Caco-2 (cell line): ENCODE measurements at places on chromosomes 16 and 17. TPM values are rescaled to one million over a fixed set of nuclear protein-coding genes. Genes with fewer than 3 reads are reported as not detected.

DNA sequence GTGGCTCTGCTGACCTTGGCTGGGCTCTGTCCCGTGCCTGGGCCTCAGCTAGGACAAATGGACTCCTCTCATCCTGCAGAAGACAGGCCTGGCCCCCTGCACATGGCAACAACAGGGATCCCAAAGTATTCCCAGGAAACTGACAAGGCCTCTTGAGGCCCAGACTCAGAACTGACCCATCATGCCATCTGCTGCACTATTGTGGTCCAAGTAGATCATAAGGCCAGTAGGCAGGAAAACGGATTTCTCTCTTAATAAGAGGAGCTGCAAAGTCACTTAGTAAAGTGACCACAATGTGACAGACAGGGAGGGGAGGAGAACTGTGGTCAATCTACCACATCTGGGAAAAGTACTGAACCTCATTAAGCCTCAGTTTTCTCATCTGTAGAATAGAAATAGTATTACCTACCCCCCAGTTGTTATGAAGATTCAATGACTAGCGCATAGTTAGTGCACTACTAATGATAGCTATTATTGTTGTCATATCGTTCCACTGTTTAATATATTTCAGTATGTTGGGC, 62.1 kb upstream of the TNRC6A start:
- no peaks in the 10 kb centered on the region for H3K27me3 ChIP-seq
- H3K4me1 ChIP-seq = no peaks in the 10 kb centered on the region
- no peaks in the 10 kb centered on the region for H3K36me3 ChIP-seq
- H3K27ac ChIP-seq = no peak overlapping the region
- H3K4me3 ChIP-seq = no peak overlapping the region

GRCh38 chr16:50209546-50210265, 56.6 kb downstream of the TENT4B start:
- peaks cover 31% of the 10 kb centered on the region for H3K4me1 ChIP-seq
- no peaks in the 10 kb centered on the region for H3K27me3 ChIP-seq
- no peak overlapping the region for H3K4me3 ChIP-seq
- peak overlapping the region; percentile 69 for H3K27ac ChIP-seq
- peaks cover 3% of the 10 kb centered on the region for H3K36me3 ChIP-seq

DNA sequence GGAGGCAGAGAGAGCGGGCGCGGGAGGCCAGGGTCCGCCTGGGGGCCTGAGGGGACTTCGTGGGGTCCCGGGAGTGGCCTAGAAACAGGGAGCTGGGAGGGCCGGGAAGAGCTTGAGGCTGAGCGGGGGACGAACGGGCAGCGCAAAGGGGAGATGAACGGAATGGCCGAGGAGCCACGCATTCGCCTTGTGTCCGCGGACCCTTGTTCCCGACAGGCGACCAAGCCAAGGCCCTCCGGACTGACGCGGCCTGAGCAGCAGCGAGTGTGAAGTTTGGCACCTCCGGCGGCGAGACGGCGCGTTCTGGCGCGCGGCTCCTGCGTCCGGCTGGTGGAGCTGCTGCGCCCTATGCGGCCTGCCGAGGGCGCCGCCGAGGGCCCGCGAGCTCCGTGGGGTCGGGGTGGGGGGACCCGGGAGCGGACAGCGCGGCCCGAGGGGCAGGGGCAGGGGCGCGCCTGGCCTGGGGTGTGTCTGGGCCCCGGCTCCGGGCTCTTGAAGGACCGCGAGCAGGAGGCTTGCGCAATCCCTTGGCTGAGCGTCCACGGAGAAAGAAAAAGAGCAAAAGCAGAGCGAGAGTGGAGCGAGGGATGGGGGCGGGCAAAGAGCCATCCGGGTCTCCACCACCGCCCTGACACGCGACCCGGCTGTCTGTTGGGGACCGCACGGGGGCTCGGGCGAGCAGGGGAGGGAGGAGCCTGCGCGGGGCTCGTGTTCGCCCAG, 1.2 kb upstream of the CBX4 start:
- H3K27ac ChIP-seq = peak overlapping the region; percentile 91
- H3K4me3 ChIP-seq = peak overlapping the region; percentile 68
- no peaks in the 10 kb centered on the region for H3K27me3 ChIP-seq
- H3K4me1 ChIP-seq = peaks cover 51% of the 10 kb centered on the region
- peaks cover 4% of the 10 kb centered on the region for H3K36me3 ChIP-seq

GRCh38 chr17:50507871-50508572, at the start of gene MYCBPAP:
Gene MYCBPAP (plus strand): TSS chr17:50508439. CDS start chr17:50508675, 236 bp downstream.
- peak; percentile 90 for DNase-seq
- peak within 1 kb of the TSS; percentile 36 for H3K4me3 ChIP-seq
- H3K36me3 ChIP-seq = no peaks in the 10 kb centered on the region

- no peaks in the 10 kb centered on the region for H3K27me3 ChIP-seq
- H3K27ac ChIP-seq = no peak overlapping the region
- no peak for DNase-seq
- 0 out of 2 replicates have a peak, but pooled peaks cover 2% of the 10 kb centered on the region for H3K36me3 ChIP-seq
- peaks cover 8% of the 10 kb centered on the region for H3K4me1 ChIP-seq
- H3K4me3 ChIP-seq = no peak overlapping the region
Observed at GRCh38 chr17:2444382-2444781, 43.5 kb upstream of the MNT start.

GRCh38 chr17:50157891-50158290, 7.4 kb upstream of the PPP1R9B start:
- DNase-seq = no peak
- H3K4me1 ChIP-seq = peaks cover 13% of the 10 kb centered on the region
- H3K4me3 ChIP-seq = no peak overlapping the region
- no peaks in the 10 kb centered on the region for H3K36me3 ChIP-seq
- H3K27me3 ChIP-seq = no peaks in the 10 kb centered on the region

GRCh38 chr16:62363501-62363900, 327.3 kb upstream of the CDH8 start:
- DNase-seq = peak; percentile 1
- no peaks in the 10 kb centered on the region for H3K4me1 ChIP-seq
- no peak overlapping the region for H3K27ac ChIP-seq
- H3K36me3 ChIP-seq = no peaks in the 10 kb centered on the region
- no peaks in the 10 kb centered on the region for H3K27me3 ChIP-seq

TPSG1 gene
- not detected in 2 replicates for total RNA-seq

- no peak for DNase-seq
- no peaks in the 10 kb centered on the region for H3K27me3 ChIP-seq
- no peak overlapping the region for H3K27ac ChIP-seq
- H3K4me3 ChIP-seq = no peak overlapping the region
- H3K4me1 ChIP-seq = no peaks in the 10 kb centered on the region
Observed at GRCh38 chr17:67821871-67822367, 3.4 kb upstream of the BPTF start.

DNA sequence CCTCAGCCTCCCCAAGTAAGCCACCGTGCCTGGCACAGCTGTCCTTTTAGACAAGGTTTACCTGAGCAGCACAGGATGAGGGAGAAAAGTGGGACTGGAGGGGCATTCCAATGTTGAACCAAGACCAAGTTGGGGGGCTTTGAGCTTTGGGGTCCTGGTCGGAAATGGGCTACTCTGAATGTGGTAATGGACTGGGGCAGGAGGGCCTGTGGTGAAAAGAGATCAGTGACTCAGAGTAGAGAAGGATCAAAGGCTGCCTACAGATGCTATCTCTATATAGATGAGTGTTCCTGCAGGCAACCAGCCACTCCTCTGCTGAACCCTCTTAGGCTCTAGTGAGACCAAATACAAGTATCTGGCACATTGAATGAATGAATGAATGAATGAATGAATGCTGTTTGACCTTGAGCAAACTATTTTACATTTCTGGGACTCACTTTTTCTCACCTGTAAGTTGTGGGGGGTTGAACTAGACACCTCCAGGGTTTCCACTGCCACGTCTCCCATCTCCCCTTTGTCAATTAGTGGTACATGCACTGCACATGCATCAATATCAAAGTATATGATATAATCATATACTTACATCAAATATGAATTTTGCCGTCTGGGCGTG, 26.3 kb upstream of the ETV4 start:
- no peaks in the 10 kb centered on the region for H3K27me3 ChIP-seq
- H3K27ac ChIP-seq = no peak overlapping the region
- peaks cover 35% of the 10 kb centered on the region for H3K4me1 ChIP-seq
- H3K36me3 ChIP-seq = no peaks in the 10 kb centered on the region; the same call in 1 of the 2 replicates

- no peaks in the 10 kb centered on the region for H3K36me3 ChIP-seq
- H3K4me1 ChIP-seq = no peaks in the 10 kb centered on the region; the same call in 1 of the 2 replicates
- H3K27me3 ChIP-seq = no peaks in the 10 kb centered on the region
- DNase-seq = no peak
Observed at GRCh38 chr16:61818850-61819249, 217.4 kb downstream of the CDH8 start.

WFIKKN2 gene
- not detected in 2 replicates for total RNA-seq

DNA sequence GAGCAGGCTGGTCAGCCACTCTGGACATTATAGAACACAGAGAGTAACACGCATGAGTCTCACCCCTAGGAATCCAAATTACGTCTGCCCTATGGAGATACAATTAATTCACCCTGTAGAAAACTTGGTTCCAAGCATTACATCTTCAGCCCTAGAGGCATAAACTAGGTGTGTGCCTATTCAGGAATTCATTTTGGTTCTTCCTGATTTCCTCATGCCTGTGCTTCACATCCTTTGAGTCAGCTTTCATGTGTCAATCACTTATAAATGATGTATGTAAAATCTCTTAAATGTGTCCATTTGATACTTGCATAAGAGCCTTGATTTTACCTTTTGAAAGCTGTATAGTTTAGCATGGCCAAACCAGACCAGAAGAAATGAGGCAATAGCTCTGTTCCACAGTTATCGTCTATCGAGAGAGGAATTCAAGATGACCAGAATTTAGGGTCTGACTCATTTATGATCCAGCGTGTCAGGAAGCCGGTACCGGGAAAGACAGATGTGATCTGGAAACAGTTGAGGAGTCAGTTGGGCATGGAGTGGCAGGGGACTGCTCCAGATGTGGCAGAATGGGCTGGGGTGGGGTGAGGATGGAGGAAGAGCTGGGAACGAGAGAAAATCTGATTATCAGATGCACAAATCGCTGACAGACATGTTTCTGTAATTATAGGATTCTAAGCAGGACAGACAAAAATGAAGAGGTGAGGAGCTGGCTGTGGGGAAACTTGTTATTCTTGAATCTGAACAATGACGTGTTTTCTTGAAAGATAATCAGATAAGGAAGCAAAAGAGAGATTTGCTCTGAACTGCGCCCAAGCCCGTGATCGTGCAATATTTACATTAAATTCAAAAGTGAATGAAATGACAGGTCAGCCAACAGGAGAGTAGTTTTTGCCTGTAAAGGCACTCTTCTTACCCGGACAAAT, 76.7 kb downstream of the C16orf95 start:
- DNase-seq = no peak
- peaks cover 13% of the 10 kb centered on the region; the same call in 1 of the 2 replicates for H3K4me1 ChIP-seq
- peak overlapping the region; percentile 2; the same call in 1 of the 2 replicates for H3K4me3 ChIP-seq
- no peaks in the 10 kb centered on the region for H3K27me3 ChIP-seq
- H3K27ac ChIP-seq = peak overlapping the region; percentile 32

DNA sequence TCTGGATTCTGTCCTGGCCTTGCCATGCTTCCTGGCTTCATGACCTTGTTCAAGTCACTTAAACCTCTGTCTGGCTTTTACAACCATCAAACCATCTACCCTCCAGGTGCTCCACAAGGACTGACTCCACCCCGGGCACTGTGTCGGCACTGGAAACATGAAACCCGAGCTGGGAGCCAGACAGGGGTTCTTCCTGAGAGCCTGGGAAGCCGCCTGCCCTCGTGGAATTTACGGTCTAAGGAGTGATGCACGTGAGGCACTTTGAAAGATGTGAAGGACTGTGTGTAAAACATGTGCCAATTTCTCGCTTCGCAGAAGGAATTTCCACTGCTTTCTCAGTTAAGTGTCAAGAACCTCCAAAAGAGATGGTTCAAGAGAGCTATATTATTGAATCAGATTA, 11.6 kb downstream of the CDK5R1 start:
- DNase-seq = no peak
- H3K36me3 ChIP-seq = no peaks in the 10 kb centered on the region; the same call in 1 of the 2 replicates
- no peak overlapping the region for H3K27ac ChIP-seq

- no peaks in the 10 kb centered on the region for H3K27me3 ChIP-seq
- H3K36me3 ChIP-seq = no peaks in the 10 kb centered on the region
- H3K4me3 ChIP-seq = no peak overlapping the region
- peaks cover 11% of the 10 kb centered on the region; the same call in 1 of the 2 replicates for H3K4me1 ChIP-seq
Observed at GRCh38 chr16:81251871-81252270, 13.4 kb downstream of the BCO1 start.

- H3K4me1 ChIP-seq = peaks cover 42% of the 10 kb centered on the region
- peaks cover 7% of the 10 kb centered on the region for H3K36me3 ChIP-seq
- H3K27ac ChIP-seq = no peak overlapping the region
Observed at GRCh38 chr17:64499805-64500486, 3.1 kb upstream of the POLG2 start.

DNA sequence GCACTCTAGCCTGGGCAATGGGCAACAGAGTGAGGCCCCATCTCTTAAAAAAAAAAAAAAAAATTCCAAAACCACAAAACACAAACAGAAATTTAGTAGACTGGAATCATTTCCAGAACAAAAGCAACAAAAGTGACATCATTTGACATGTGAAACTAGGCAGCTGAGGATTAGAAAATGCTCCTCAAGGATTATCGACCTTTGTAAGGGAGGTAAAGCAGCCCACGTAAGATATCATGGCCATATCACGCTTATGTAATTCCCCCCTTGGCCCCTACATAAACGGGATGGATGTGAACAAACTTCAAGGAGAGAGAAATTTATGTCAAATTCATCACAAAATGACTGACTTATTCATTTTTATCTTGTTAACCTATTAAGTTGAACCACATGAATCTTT, 83.3 kb downstream of the WDR59 start:
- no peak overlapping the region for H3K27ac ChIP-seq
- H3K27me3 ChIP-seq = no peaks in the 10 kb centered on the region
- H3K36me3 ChIP-seq = peaks cover 5% of the 10 kb centered on the region; the same call in 1 of the 2 replicates
- DNase-seq = no peak
- no peaks in the 10 kb centered on the region for H3K4me1 ChIP-seq

GRCh38 chr16:61024180-61024900, 1011.9 kb downstream of the CDH8 start:
- DNase-seq = no peak
- no peaks in the 10 kb centered on the region for H3K36me3 ChIP-seq
- no peak overlapping the region for H3K4me3 ChIP-seq
- no peak overlapping the region for H3K27ac ChIP-seq
- peaks cover 8% of the 10 kb centered on the region; the same call in 1 of the 2 replicates for H3K4me1 ChIP-seq
- no peaks in the 10 kb centered on the region for H3K27me3 ChIP-seq

CUEDC1 gene
- 27.5 TPM in 2 replicates for total RNA-seq

BHLHA9 gene
- total RNA-seq = not detected in 2 replicates

DNA sequence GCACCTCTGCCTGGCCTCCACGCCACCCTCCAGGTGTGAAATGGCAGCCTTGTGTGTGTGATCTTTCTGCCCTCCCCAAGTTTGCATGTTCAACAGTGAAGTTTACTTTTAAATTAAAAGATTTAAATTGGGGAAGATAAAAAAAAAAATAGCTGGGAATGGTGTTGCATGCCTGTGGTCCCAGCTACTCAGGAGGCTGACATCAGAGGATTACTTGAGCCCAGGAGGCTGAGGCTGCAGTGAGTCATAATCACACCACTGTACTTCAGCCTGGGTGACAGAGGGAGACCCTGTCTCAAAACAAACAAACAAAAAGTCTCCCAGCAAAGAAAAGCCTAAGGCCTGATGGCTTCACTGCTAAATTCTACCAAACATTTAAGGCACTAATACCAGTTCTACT, 35.4 kb upstream of the RNF43 start:
- no peak for DNase-seq
- no peak overlapping the region for H3K4me3 ChIP-seq
- no peaks in the 10 kb centered on the region for H3K27me3 ChIP-seq
- H3K27ac ChIP-seq = no peak overlapping the region
- no peaks in the 10 kb centered on the region for H3K4me1 ChIP-seq
